Smooth muscle cell of the pulmonary artery (primary cell): ENCODE measurements at places on chromosomes 13 and 19. TPM values are rescaled to one million over a fixed set of nuclear protein-coding genes. Genes with fewer than 3 reads are reported as not detected.

NKG7 gene
- not detected in 2 replicates for total RNA-seq

SIGLEC10 gene
- not detected in 2 replicates for total RNA-seq

MATK gene
- total RNA-seq, result 0.13 TPM in 1 of 2 replicates, not detected in the other

APOC4 gene
- not detected in 2 replicates for total RNA-seq

OR7C1 gene
- total RNA-seq, result not detected in 2 replicates

PLPP2 gene
- 1.9 and 2.2 TPM in 2 replicates for total RNA-seq

NTN5 gene
- total RNA-seq, result 0.43 and 0.46 TPM in 2 replicates

MAB21L1 gene
- 3.3 and 3.6 TPM in 2 replicates for total RNA-seq

EDDM13 gene
- total RNA-seq, result not detected in 2 replicates

SMIM24 gene
- not detected in 2 replicates for total RNA-seq

ZNF221 gene
- 10.0 and 13.0 TPM in 2 replicates for total RNA-seq

NPAS1 gene
- total RNA-seq, result 0.79 and 1.7 TPM in 2 replicates
